ENCODE measurements at places on chromosomes 5 and 9. TPM values are rescaled to one million over a fixed set of nuclear protein-coding genes. Genes with fewer than 3 reads are reported as not detected.
A peak's percentile ranks its signal among the peaks of the same experiment; 100 is the strongest.

Gene PLAC8L1
- total RNA-seq: not detected

- DNase-seq: no peak
- H3K36me3 ChIP-seq: peaks cover 18% of the 10 kb centered on the region
- H3K27me3 ChIP-seq: no peaks in the 10 kb centered on the region
- no peak overlapping the region for H3K4me3 ChIP-seq
Measured at GRCh38 chr5:160089531-160089930, 29.7 kb downstream of the PWWP2A start.

DNA sequence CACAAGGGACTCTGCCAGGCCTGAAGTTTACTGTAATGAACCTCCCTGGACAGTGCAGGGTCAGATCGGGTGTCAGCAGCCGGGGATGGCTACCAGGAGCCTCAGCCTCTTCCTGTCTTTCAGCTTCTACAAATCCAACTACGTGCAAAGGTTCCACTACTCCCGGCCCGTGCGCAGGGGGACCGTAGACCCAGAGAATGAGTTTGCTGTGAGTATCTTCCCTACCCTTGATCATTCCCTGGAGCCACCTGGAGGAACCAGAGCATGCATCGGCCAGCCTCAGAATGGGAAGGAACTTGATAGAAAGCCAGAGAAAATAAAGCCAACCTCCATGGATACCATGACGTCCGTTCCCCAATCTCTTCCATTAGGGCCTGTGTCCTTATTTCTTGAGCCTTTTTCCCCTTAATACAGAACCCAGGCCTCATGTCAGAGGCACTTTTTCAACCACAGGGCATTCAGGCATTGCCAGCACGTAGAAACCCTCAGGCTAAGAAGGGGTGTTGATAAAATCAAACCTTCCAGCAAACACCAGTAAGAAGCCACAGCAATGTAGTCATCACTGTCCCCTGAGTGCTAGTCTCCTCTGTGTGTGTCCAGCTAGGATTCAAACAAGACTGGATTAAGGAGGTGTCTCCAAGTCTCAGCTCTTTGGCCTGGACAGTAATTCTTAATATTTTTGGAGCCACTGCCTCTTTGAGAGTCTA, 49.0 kb upstream of the FOXI1 start:
- no peak overlapping the region for H3K27ac ChIP-seq
- no peaks in the 10 kb centered on the region for H3K27me3 ChIP-seq
- no peak for DNase-seq
- H3K4me3 ChIP-seq: no peak overlapping the region
- H3K4me1 ChIP-seq: no peaks in the 10 kb centered on the region

DNA sequence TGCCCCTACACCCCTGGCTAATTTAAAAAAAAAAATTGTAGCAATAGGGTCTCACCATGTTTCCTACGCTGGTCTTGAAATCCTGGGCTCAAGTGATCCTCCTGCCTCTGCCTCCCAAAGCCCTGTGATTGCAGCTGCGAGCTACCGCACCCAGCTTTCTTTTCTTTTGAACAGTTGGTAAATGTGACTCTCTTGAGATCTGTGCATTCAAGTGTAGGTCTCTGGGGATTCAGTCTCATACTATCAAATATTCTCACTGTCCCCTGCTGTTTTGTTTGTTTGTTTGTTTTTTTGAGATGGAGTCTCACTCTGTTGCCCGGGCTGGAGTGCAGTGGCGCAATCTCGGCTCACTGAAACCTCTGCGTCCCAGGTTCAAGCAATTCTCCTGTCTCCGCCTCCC, 42.3 kb upstream of the CXXC5 start:
- H3K27me3 ChIP-seq: no peaks in the 10 kb centered on the region
- H3K4me1 ChIP-seq: peaks cover 9% of the 10 kb centered on the region
- peaks cover 53% of the 10 kb centered on the region for H3K36me3 ChIP-seq
- H3K4me3 ChIP-seq: no peak overlapping the region

GRCh38 chr5:337563-338130, 16.1 kb downstream of the AHRR start:
- no peak overlapping the region for H3K27ac ChIP-seq
- no peak for DNase-seq
- H3K36me3 ChIP-seq: no peaks in the 10 kb centered on the region
- no peak overlapping the region for H3K4me3 ChIP-seq
- H3K27me3 ChIP-seq: no peaks in the 10 kb centered on the region

Gene TRPM6
- total RNA-seq: 0.75 TPM

Gene CHMP5
- total RNA-seq: 58.5 TPM

- H3K27me3 ChIP-seq: no peaks in the 10 kb centered on the region
- no peak overlapping the region for H3K4me3 ChIP-seq
- DNase-seq: no peak
- H3K36me3 ChIP-seq: no peaks in the 10 kb centered on the region
- H3K4me1 ChIP-seq: no peaks in the 10 kb centered on the region
- no peak overlapping the region for H3K27ac ChIP-seq
Measured at GRCh38 chr5:80097451-80097850, 62.3 kb downstream of the THBS4 start.

DNA sequence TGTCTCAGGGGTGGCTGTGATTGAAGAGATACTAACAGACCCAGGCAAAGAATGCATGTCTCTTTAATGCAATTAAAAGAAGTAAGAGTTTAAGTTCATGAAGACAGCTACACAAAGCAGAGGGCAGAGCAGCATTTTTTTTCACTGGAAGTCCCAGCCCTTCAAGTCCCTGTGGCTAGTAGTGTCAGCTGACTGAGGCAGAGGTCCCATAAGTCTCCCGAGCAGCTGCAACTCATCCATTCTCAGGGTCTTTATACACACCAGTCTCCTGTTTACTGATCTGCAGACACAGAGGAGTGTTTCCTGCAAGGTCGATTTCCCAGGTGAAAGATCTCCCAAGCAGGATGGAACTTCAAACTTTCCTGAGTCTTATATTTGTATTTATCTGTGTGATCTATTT, 169.4 kb upstream of the GLRA1 start:
- no peaks in the 10 kb centered on the region for H3K36me3 ChIP-seq
- no peak overlapping the region for H3K4me3 ChIP-seq
- no peaks in the 10 kb centered on the region for H3K27me3 ChIP-seq

DNA sequence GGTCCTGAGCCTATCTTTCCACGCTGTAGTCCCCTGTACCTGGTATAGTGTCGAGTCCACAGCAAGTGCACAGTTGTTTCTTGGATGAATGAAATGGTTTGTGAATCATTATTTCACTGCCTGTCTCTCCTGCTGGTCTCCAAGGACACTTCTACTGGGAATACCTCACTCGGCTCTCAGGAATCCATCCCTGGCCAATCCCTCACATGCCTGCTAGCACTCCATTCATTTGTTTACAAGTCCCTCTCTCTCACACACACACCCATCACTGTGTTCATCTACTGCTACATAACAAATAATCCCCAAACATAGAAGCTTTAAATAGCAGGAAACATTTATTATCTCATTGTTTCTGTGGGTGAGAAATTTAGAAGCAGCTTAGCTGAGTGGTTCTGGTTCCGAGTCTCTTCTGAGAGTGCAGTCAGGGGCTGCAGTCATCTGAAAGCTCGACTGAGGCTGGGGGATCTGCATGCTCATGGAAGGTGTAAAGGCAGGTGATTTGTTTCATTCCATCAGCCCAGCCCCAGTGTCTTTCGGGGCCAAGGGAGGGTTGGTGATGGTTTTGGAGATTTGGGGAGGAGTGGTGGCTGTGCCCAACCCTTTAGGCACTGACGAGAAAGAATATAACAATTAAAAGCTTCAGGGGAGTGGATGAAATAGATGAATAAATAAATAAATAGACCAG, 132.7 kb upstream of the IER5L start:
- no peaks in the 10 kb centered on the region for H3K36me3 ChIP-seq
- H3K4me1 ChIP-seq: peaks cover 7% of the 10 kb centered on the region
- no peak overlapping the region for H3K4me3 ChIP-seq

- DNase-seq: no peak
- no peak overlapping the region for H3K27ac ChIP-seq
- H3K4me1 ChIP-seq: no peaks in the 10 kb centered on the region
Measured at GRCh38 chr5:153429761-153430380, 60.6 kb upstream of the GRIA1 start.

DNA sequence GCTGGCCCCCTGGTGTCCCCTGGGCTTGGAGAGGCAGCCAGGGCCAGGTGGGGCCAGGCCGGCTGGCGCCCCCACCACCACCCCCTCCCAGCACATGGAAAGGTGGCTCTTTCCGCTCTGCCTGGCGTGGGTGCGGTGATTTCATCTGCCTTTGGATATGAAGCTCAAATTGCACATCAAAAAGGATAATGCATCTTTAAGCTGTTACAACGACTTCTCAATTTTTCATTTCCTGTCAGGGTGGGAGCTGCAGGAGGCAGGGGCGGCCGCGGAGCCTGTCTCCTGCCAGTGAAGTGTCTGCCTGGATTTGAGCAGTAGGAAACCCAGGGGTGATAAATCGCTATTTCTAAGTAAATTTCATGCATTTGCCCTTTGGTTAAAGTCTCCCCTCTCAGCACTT, 169.2 kb upstream of the MVB12B start:
- no peaks in the 10 kb centered on the region for H3K36me3 ChIP-seq
- no peak overlapping the region for H3K4me3 ChIP-seq
- DNase-seq: no peak
- H3K27ac ChIP-seq: no peak overlapping the region

DNA sequence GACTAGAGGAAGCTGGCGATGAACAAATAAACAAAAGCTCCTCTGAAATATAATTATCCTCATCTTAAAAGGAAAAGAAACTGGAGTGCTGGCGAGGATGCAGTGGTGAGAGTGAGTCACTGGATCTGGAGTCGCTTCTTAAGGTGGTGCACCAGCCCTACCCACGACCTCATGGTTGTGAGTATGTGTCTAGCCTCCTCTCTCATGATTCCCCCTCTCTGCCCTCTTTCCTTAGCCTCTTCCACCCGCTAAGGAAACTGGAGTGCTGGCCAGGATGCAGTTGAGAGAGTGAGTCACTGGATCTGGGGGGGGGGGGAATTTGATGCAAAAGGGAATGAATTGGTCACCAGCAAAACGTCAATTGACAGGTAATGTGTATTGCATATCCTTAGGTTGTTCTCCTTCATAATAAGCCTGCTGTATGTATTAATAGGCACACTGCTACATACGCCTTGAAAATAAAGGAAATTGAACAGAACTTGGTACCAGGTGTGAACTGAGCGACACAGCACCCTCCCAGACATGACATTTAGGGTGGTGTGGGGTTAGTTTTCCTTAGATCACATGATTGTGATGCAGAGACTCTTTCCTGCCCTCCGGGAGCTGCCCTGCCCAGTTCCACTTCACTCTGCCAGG, 36.3 kb upstream of the EBF1 start:
- H3K27ac ChIP-seq: no peak overlapping the region
- H3K4me3 ChIP-seq: no peak overlapping the region
- H3K4me1 ChIP-seq: no peaks in the 10 kb centered on the region
- no peaks in the 10 kb centered on the region for H3K36me3 ChIP-seq

Gene NRG2
- total RNA-seq: 3.8 TPM

- no peaks in the 10 kb centered on the region for H3K36me3 ChIP-seq
- H3K4me3 ChIP-seq: no peak overlapping the region
- H3K27me3 ChIP-seq: no peaks in the 10 kb centered on the region
- H3K27ac ChIP-seq: no peak overlapping the region
- no peaks in the 10 kb centered on the region for H3K4me1 ChIP-seq
- no peak for DNase-seq
Measured at GRCh38 chr5:158014372-158014771, 155.4 kb upstream of the CLINT1 start.

GRCh38 chr5:149600932-149601331, 19.6 kb downstream of the ARHGEF37 start:
- no peak overlapping the region for H3K27ac ChIP-seq
- peaks cover 58% of the 10 kb centered on the region for H3K36me3 ChIP-seq
- DNase-seq: no peak
- no peak overlapping the region for H3K4me3 ChIP-seq
- no peaks in the 10 kb centered on the region for H3K4me1 ChIP-seq
- H3K27me3 ChIP-seq: no peaks in the 10 kb centered on the region

GRCh38 chr9:2838371-2839000, 5.4 kb downstream of the PUM3 start:
- H3K36me3 ChIP-seq: peaks cover 38% of the 10 kb centered on the region
- H3K4me1 ChIP-seq: peaks cover 25% of the 10 kb centered on the region
- H3K27ac ChIP-seq: no peak overlapping the region
- no peak for DNase-seq

Gene PRRX2
- total RNA-seq: not detected

Gene SLC6A7
- not detected for total RNA-seq

- H3K4me3 ChIP-seq: no peak overlapping the region
- no peak overlapping the region for H3K27ac ChIP-seq
- H3K4me1 ChIP-seq: no peaks in the 10 kb centered on the region
- H3K36me3 ChIP-seq: no peaks in the 10 kb centered on the region
- peaks cover 11% of the 10 kb centered on the region for H3K27me3 ChIP-seq
Measured at GRCh38 chr5:141753971-141754713, 72.1 kb upstream of the ARAP3 start.

Gene MELK
- 0.31 TPM for total RNA-seq

- peak; percentile 26 for DNase-seq
- H3K36me3 ChIP-seq: no peaks in the 10 kb centered on the region
- no peaks in the 10 kb centered on the region for H3K27me3 ChIP-seq
- H3K4me1 ChIP-seq: peaks cover 18% of the 10 kb centered on the region
- peak within 1 kb of the TSS; percentile 97 for H3K27ac ChIP-seq
Measured at GRCh38 chr5:108747774-108748400, at the start of gene FER. TSS of gene FER (plus strand) at chr5:108747897. CDS start at chr5:108798183, 50,286 bp downstream.

Gene HIGD2A
- 177 TPM for total RNA-seq

DNA sequence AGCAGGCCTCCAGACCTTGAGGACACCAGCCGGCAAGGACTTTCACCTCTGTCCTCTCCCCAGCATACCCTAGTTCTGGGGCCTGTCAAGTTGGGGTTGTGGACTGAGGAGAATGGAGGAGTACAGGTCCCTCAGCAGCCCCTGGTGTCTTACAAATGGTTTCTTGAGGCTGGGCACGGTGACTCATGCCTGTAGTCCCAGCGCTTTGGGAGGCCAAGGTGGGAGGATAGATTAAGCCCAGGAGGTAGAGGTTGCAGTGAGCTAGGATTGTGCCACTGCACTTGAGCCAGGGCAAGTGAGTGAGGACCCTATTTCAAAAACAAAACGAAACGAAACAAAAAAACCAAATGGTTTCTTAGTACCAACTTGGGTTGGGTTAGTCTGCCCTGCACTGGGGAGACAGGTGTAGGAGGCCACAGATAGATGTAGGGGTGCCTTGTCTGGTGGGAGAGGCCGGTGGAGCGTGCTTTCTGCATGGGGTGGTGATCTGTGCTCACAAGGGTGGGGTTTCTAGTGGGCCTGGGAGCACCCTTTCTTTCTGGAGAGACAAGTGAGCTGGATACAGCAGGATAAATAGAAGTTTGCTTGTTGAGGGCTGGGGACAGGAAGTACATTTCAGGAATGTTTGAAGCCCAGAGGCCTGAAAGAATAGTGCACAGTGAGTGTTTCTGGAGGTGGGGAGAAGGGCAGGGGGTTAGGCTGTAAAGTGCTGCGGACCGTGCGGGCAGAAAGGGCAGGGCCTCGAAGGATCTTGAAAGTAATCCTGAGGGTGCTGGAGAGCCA, 37.7 kb upstream of the PSD2 start:
- H3K4me3 ChIP-seq: no peak overlapping the region
- peaks cover 19% of the 10 kb centered on the region for H3K27me3 ChIP-seq
- H3K36me3 ChIP-seq: no peaks in the 10 kb centered on the region
- H3K4me1 ChIP-seq: no peaks in the 10 kb centered on the region

- no peak overlapping the region for H3K27ac ChIP-seq
- H3K4me3 ChIP-seq: no peak overlapping the region
- DNase-seq: no peak
- no peaks in the 10 kb centered on the region for H3K27me3 ChIP-seq
Measured at GRCh38 chr5:91359962-91360609, 23.0 kb downstream of the ARRDC3 start.

Gene ANKRD18B
- total RNA-seq: 0.50 TPM

- no peaks in the 10 kb centered on the region for H3K36me3 ChIP-seq
- no peak for DNase-seq
- H3K27ac ChIP-seq: no peak overlapping the region
- no peaks in the 10 kb centered on the region for H3K4me1 ChIP-seq
- H3K4me3 ChIP-seq: no peak overlapping the region
Measured at GRCh38 chr5:74373076-74373475, 267.5 kb downstream of the ENC1 start.

Gene OR1Q1
- total RNA-seq: not detected

All from heart left ventricle (tissue), 16 donors.